ENCODE measurements at places on chromosomes 1 and 21.

DNA sequence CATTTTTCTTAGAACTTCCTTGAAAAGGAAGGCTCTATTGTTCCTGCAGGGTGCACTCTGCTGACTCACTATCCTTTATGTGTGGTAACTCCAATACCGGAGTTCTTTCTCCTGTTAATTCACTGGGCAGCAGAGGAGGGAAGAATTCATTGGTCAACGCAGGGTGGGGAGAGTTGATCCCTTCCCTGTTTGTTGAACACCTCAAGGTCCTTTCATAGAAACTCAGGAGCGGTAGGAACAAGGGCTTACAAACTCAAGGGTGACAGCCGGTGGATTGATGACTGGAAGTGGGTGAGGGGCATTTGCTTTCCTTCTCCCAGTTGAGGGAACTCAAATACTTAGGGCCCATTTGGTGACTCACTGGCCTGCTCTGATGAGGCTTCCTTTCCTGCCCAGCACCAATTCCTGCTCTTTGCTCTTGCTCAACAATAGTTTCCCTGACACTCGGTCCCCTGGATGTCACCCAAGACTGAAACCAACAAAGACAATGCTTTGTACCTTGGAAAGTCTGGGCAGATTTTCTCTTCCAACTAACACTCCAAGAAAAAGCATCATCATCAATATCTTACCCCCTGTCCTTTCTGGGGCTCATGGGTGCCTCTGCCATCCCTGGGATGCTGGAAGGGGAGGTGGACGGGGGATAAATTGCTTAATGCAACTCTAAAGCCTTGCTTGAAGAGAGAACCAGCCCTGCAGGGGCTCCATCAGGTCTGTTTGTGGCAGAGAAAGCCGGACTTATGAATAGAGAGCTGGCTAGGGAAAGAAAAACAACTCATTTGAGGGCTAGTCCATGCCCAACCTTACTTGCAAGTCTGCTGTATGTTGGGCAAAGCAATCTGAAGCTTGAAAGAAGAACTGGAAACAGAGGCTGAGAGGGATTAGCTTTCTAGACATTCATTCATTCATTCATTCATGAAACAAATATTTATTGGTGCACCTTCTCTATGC lies 9.3 kb downstream of the SLC26A9 start:
- DNase-seq: peak; percentile 52

- no peak for DNase-seq
Measured at GRCh38 chr1:6570100-6570499, 9.7 kb upstream of the ZBTB48 start.

- DNase-seq: peak; percentile 71
Measured at GRCh38 chr1:154501423-154502065, 475 bp upstream of the TDRD10 start.

- DNase-seq: no peak
Measured at GRCh38 chr1:40588586-40588985, 57.1 kb downstream of the ZNF684 start.

DNA sequence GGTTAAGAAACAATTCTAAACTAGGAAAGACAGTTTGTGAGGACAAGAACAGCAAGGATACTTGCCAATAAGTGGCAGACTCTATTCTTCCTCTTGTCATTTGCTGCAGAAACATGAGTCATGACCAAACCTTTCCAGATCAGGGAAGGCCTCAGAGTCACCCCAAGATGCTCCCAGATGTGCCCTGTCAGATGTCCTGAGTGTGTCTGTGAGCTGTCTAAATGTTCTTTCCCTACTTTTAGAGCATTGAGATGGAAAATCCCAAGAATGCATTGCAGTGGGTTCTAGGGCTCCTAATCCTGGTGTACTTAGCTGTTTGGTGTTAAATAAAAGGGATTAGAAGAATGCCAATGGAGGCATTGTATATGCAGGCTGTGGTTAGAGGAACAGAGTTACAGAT lies 57.5 kb upstream of the KIAA0040 start:
- DNase-seq: no peak

- DNase-seq: no peak
Measured at GRCh38 chr1:8814865-8815264, 2.6 kb downstream of the RERE start.

DNA sequence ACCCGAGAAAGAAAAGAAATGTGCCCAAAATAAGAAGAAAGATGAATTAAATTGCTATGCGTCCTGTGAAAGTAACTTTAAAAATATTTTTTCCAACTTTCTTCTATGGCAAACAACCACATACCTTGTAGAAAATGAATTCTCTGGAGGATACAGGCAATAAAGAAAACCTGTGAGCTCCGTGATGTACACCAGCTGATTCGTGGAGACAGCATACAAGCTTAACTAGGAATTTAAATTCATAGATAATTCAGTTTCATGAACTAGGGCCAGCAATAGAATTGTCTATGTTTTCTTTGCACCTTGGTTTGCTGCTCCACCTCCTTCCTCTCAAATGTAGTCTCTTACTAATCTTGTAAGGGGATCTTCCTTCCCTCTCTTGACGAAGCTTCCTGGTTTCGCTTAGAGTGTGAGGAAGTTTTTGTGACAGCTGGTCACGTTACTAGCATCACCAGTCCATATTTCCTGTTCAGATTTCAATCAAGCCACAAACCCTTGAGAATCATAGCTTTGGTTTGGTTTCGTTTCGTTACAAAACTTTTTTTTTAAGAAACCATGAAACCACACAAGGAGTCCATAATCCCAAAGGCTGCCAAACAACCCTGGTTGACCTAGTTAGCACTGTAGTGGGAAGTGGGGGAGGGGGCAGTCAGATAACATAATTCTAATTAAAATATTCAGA lies 35.8 kb downstream of the GREM2 start:
- peak; percentile 17 for DNase-seq

DNA sequence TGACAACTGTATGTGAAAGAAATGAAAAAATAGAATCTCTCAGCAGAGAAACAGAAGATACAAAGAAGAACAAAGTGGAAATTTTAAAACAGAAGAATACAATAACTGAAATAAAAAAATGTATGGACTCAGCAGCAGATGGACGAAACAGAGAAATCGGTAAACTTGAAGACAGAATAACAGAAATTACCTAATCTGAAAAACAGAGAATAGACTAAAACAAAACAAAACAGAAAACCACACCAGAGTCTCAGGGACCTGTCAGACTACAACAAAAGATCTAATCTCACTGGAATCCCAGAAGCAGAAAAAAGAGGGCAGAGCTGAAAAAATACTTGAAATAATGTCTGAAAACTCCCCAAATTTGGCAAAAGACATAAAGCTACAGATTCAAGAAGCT lies 83.0 kb downstream of the ZSWIM5 start:
- no peak for DNase-seq

- no peak for DNase-seq
Measured at GRCh38 chr1:3101124-3101939, 32.3 kb downstream of the PRDM16 start.

GRCh38 chr1:101262630-101263348 lies 26.0 kb downstream of the S1PR1 start:
- DNase-seq: no peak

- DNase-seq: no peak
Measured at GRCh38 chr1:185376840-185377635, 60.0 kb upstream of the IVNS1ABP start.

DNA sequence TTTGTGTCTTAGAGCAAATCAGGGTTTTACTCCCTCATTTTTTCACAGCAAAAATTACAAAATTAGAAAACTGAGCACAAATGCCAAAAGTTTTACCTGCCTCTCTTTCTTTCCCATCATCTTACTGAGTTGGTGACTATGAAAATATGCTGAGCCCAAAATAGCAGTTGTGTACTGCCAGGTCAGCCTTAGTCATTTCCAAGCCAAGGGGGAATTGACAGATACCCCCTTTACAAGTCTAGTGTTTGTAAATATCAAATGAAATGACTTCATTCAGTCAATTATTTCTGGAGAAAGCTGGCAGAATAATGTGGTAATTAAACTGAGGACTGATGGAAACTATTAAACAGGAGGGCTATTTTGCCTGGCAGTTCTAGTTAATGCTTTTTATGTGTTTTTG lies 11.4 kb upstream of the GORAB start:
- no peak for DNase-seq

DNA sequence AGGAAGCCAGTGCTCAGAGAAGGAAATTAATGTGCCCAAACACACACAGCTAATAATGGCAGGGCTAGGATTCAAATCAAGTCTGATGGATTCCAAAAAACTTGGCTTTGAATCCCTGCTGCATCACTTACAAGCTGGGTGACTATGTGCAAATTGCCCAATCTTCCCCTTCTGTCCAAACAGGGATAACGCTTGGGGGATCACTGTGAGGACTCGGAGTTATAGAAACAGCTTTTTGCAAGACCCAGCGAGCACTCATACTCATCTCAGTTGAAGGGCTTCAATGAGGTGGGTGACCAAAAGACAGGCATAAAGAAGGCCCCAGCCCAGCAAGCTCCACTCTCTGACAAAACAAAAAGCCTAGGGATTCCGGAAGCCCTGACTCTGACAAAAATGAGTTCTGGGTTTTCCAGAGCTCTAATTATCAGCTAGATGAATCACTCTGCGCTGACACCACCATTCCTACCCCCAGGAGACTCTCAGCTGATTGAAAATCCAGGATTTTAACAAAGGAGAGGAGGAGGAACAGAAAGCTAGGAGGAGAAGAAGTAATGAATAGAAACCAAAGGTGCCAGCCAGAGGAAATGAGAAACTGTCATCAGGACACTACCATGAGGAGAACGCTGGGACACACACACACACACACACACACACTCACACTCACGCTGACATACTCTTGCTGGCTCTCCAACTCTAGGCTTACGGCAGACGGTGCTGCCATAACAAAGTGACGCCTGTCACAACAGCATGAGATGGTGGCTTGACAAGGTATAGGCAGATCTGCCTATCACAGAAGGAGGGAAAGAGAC lies 1.6 kb upstream of the STK40 start:
- DNase-seq: no peak

DNA sequence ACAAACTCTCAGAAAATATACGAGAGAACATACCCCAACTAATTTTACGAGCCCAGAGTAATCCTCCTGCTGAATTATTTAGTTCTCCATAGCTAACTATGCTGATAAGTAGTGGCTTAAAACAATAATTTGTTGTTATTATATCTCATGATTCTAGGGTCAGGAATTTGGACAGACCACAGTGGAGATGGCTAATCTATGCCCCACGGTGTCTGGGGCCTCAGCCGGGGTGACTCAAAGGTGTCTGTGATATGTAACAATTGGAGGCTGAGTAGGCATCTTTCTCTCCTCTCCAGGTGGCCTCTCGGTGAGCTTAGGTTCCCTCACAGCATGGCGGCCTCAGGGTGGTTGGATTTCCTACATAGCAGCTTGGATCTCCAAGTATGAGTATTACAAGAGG lies 35.4 kb upstream of the FOXO6 start:
- DNase-seq: no peak

DNA sequence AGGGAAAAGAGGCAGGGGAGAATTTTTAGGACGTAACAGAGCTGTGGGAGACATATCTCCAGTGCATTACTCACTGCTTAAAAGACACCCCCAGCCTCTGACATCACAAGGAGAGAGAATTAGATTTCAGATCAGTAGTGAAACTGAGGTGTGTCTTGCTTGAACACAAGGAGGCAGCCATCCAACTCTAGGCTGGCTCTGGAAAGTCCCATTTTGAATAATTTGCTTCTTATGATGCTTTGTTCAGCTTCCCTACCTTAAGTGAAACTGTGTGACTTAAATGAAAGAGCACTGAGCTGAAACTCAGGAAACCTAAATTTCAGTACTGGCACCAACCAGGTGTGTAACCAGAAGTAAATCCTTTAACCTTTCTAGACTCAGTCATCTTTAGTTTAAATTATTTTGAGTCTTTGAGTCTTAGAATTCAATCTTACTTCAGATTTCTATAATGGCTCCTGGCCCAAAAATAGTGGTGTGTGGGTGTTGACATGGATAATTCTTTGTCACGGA lies 251.6 kb upstream of the SGIP1 start:
- peak; percentile 32 for DNase-seq

DNA sequence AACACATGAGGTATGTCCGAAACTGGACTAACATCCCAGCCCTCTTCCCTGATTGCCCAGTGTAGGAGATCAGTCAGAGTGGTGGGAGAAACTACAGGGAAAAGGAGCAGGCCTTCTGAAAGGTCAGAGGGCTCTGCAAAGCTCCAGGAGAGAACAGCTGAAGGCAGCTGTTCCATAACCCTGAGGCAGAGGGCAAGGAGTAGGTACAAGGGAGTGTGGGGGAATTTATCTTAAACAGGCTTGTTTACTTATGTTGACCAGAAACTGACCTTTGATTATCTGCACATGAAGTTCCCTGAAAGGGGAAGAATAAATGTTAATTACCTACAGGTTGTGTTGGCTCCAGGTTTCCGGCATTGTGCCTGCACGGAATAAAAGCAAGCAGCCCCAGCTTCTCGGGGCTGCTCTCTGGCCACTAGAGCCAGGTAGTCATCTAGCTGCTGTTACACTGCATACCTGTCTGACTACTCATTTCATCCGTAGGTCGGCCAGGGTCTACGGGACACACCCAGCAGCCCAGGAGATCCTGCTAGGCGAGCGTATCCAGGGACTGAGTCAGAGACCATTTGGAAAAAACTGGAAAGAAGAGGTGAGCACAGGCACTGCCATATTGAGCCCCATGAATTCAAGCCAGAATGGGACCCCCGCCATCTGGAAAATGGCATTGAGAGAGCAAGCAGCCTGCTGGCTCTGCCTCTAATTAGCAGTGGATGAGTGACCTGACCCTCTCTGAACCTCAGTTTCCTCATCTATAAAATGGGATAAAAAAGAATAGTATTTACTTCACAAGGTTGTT lies 14.9 kb upstream of the PAQR7 start:
- no peak for DNase-seq

GRCh38 chr1:163275222-163275621 lies 46.5 kb upstream of the NUF2 start:
- DNase-seq: no peak

DNA sequence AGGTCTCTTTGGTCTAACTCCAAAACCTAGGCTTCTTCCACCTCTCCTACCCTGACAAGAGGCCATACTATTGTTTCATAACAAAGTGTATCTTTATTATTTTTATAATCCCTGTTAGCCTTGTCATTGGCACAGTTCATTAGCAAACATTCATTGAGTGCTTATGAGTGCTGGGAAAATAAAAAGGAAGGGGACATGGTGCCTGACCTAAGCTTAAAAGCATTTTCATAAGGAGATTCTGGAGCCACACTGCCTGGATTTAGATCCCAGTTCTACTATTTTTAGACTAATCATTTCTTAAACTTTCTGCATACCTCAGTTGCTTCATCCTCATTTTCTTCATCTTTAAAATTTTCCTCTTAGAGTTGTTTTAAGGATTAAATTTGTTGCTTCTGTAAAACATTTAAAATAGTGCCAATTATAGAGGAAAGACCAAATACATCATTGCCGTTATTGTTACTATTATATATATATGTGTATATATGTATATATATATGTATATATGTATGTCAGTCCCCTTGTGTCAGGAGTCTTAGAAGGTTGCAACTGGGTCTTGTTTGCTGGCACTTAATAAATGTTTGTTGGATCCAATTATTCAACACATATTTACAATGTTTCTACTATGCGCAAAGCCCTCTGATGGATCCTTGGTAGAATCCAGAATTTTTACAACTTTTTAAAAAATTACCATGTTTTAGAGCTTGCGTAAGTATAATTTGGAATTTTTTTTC lies 250.9 kb upstream of the SGIP1 start:
- no peak for DNase-seq

- no peak for DNase-seq
Measured at GRCh38 chr21:32687643-32688345, 40.0 kb downstream of the SYNJ1 start.

GRCh38 chr1:163186862-163187261 lies 15.9 kb downstream of the RGS5 start:
- DNase-seq: no peak

GRCh38 chr21:36477001-36477400 lies 2.9 kb downstream of the CLDN14 start:
- DNase-seq: no peak

- no peak for DNase-seq
Measured at GRCh38 chr21:28333578-28334075, 659.0 kb downstream of the LTN1 start.

- no peak for DNase-seq
Measured at GRCh38 chr1:156193208-156193487, 756 bp upstream of the SLC25A44 start.

Data from thyroid gland (tissue), 4 donors.